Activated naive CD4-positive, alpha-beta T cell treated with Interleukin-2 at 50 U/mL for 16 hours (primary cell): ENCODE measurements at places on chromosomes 6 and 20.

DNA sequence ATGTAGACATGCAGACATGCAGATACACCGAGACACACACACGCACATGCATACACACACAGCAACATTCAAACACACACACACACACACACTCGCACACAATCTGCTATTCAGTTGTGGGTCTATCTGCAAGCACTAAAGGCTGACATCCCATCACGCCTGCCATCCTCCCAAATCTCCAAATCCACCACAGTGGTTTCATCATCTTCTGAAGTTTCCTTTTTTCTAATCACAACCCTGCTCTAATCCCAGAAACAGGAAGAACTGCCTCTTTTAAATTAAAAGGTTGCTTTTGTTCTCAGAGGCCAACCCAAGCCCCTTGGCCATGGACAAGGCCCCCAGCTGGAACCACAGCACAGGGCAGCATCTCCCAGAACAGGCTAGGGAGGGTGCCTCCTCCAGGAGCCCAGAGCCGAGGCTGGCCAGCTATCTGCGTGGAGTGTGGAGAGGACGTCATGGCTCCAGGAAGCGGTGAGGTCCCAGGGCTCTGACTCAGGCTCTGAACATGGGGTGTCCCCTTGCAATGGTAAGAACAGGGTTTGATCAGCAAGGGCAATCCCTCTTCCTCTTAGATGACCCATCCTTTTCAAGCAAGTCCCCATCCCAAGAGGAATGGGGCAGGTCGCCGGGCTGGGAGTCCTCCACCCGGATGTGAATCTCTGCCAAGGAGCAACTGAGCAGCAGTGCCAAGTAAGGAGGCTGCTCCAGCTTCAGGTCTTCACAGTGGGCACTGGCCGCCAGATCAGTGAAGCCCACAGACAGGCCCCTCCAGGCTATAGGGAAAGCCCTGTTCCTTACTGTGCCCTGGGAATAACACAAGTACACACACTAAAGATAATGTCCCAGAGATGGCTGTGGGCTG lies 14.7 kb downstream of the FOXF2 start:
- no peak for DNase-seq

DNA sequence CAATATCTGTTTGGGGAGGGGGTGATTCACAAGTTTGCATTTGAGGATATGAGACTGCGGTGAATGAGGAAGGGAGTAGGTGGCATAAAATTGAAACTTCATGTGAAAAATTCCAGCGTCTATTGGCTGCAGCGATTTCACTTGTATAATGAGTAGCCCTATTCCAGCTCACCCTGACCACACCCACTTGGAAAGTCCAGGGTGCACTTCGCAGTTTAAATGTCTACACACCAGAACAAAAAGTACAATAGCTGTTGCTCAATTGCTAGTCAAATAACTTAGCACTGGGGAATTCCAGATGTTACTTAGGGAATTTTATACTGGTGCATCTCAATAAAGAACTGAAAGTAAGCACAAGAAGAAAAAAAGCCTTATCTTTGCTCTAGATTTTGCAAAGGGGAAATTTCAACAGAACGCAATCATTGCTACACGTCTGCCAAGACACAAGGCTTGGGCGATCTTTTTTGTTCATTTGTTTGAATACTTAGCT lies 6.3 kb downstream of the TNFAIP3 start:
- peak; percentile 88 for DNase-seq

DNA sequence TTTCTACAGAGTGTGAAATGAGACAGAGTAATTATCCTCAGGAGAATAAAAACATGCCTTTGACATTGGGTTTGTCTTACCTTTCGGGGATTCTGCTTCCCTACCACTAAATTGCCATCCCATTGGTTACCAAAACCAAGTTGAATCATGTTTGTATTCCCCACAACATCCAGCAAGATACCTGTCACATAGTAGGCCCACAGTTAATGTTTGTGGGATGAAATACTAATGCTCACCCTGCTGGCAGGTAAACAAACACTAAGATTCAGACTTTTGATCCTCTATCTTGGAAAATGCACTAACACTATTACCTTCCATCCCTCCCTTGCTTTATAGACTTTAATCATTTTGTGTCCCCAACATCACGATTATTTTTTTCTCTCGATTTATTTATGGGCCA lies 8.2 kb upstream of the STXBP5 start:
- DNase-seq, result no peak

DNA sequence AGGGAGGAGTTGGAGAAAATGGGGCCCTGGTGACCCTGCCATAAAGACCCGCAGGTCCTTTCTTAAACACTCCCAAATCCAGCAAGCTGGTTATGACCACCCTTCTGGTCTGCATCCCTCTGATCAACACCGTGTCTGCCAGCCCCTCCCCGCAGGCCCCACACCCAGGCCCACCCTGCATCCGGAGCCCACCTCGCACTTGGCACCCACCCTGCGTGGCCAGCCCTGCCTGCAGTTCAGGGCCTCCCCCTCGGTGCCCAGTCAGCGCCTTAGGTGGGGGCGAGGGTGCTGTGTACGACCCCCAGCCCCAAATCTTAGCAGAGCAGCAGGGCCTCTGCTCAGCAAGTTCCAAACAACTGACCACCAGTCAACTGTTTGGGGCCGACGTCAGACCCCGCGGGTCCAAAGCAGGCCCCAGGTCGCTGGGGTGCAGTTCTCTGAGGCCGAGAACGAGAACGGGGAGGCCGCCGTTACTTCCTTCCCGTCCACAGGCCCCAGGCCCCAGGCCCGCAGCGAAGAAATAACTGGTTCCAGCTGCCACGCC lies 1.2 kb downstream of the ACSS1 start:
- no peak for DNase-seq
